ENCODE measurements at places on chromosomes 3 and 15.
A peak's percentile ranks its signal among the peaks of the same experiment; 100 is the strongest.

DNA sequence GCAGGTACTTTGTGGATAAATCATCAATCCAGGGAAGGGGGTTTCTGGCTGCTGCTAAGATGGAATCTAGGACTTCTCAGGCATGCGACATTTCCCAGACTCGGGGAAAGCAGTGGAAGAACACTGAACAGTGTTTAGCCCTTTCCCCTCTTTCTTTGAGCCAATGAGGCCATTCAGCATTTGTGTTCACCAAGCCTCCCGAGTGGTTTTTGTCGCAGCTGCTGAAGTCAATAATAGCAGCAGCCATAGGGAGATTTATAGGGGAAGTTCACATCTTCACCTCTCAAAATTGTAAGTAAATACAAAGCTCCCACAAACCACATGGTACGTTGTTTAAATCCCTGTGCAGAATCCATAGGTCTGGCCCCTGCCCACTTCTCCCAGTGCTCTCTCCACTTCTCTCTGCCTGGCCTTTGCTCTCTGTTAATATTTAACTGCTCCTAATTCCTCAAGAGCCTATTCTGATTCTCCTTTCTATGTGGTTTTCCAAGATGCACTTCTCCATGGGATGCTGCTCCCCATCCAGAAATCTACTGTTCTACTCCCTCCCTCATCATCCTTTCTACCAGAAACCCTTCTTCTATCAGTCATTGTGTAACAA lies 230.7 kb downstream of the SHQ1 start:
- ATAC-seq, result no peak

DNA sequence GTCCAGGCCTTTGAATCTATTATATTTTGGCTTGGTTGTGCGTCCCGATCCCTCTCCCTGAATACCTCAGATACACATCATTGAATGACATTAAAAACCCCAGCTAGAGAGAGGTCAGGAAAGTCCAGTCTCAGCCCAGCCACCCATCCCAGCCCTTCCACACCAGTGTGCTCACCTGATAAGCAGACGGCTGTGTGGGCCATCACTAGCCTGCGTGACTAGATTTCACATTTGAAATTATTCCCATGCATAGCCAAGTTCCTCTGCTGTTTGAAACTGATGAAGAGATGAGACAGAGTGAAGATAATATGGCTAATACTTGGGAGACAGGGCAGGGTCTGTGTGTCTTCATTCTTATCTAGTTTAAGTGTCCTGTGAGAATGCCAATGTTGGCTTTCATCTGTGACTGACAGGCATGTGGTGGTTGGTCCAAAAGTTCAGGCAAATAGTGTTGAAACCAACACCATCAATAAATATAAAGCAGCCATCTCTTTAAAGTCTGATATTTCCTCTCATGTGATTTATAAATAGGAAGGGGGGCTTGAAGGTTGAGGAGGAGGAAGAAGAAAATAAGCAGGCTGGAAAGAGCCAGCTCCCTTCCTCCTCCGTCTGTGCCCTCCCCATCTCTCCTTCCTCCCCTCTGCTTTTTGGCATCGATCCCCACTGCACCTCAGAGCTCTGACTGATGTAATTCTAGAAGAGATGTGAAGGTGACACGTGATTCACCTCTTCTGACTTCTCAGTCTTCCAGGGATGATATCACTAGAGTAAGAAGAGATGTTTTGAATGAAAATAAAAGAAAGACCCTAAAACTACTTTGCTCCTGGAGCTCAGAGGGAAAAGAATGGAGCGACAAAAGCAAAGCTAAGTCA lies 5.1 kb downstream of the FAM43A start:
- ATAC-seq, result no peak

GRCh38 chr3:10725067-10725466 lies 91.0 kb upstream of the SLC6A11 start:
- no peak for ATAC-seq

DNA sequence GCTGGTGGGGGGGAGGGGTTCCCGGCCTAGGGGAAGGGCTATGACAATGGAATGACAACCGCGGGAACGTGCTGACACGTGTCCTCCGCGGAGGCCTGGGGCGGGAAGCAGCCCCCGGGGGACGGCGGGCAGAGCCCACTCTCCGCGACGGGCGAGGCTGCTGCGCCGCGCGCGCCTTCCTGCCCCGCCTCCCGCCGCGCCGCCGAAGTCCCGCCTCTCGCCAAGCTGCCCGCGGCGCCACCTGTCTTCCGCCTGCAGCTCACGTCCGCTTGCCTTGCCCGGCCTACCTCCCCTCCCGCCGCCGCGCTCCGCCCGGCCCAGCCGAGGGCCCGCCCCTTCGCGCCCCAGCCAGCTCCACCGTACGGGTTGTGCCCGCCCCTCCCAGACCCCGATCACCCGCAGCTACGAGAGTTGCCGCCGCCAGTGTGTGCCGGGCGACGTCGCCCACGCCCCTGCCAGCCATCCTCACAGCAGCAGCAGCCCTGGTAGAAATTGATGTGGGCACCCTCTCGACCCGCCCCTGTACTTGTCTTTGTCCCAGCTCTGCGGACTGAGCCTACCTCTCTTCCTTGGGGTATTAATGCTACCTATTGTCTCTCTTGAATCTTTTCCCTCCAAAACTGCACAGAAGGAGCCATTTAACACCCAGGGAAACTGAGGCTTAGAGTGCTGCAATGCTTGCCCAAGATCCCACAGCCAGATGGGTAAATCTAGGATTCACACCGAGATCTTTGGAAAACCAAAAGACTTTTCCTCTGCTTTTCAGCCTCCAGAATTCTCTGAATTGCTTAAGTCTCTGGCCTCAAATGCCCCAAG lies at the start of gene PARP16:
Gene PARP16, minus strand, starts transcription at position 180 of the 816 bp plus-strand sequence. CDS start 457 bp downstream, outside the sequence.
- ATAC-seq, result peak; percentile 94

DNA sequence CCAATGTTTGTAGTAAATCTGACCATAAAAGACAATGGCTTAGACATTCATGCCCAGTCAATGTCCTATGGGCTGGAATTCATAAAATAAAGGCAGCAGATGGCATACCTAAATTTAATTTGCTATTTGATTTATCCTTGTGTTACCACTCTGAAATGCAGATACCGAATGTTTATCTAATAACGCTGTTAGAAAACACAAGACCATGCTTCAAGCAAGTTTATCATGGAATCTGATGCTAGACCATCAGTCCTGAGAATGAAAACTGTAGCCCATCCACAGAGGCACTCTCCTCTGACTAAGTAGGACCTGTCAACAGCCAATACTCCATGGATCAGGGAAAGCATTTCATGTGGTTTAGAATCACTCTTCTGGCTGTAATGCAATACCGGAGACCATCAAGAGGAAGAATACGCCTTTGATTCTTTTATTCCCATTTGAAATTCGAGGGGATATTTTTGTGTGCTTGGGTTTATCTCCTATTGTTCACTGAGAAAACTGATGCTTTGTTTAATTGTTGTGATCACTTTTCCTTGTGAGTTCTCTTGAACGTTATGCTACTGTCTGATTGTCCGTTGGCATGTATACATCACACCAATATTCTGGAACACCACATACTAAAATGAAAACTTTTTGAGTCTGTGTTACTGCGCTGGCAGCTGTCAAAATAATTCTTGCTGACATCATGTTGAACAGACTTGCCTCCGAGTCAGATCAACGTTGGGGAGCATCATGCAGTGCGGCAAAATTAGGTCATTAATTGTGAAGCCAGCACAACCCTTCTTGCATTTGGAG lies 12.1 kb upstream of the CPB1 start:
- peak; percentile 80 for ATAC-seq

DNA sequence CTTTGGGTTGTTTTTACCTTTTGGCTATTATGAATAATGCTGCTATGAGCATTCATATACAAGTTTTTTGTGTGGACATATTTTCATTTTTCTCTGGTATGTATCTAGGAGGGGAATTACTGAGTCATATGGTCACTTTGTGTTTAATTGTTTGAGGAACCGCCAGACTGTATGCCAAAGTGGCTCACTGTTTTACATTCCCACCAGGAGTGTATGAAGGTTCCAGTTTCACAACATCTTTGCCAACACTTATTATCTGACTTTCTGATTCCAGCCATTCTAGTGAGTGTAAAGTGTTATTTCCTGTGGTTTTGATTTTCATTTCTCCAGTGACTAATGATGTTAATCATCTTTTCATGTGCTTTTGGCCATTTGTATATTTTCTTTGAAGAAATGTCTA lies 51.8 kb downstream of the CMTM7 start:
- no peak for ATAC-seq

DNA sequence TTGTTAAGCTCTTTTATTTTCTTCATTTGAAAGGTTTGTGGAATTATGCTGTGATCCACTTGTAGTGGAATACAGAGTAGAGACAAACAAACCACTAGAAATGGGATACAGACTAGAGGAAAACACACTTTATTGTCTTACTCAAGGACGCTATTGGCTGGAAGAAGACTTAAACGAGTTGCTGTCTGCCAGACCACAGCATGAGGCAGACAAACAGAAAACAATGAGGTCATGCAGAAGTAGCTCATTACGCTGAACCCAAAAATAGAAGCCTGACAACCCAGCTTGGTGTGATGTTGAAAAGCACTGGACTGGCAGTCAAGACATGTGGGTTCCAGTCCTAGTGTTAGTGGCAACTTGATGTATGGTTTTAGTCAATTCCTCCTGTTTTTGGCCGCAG lies 62.4 kb upstream of the P3H2 start:
- ATAC-seq, result peak; percentile 34

DNA sequence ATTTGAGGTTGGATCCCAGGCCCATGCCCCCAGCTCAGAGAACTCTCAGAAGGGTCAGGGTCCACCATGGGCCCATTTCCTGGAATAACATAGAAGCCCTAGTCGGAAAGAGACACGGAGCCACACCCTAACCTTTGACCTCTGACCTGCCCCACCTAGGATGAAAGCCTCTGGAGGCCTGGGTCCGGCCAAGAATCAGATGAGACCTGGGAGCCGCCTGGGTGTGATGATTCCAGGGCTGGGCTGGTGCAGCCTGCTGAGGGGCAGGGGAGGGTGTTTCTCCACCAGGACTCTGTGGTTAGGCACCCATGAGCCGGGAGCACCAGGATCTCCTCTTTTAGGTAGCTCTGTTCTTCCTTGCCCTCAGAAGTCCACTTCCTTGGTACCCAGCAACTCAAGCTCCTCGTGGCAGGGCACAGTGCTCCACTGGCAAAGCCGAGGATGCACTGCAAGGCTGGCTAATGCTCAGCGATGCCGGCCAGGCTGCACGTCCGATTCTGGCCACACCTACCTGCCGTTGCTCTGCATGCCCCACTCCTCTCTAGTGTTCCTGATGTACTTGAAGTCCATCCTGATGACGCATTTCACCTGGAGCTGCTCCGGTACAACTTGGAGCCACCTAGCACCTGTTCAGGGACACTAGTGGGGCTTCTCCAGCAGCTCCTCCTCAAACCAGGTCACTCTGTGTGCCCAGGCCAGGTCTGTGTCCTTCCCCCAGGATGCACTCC lies 57.4 kb downstream of the ZNF445 start:
- no peak for ATAC-seq

- ATAC-seq, result no peak
Measured at GRCh38 chr15:47872869-47873432, 155.6 kb downstream of the SEMA6D start.

- no peak for ATAC-seq
Measured at GRCh38 chr3:69197922-69198530, 75.6 kb upstream of the LMOD3 start.

- ATAC-seq, result peak; percentile 14
Measured at GRCh38 chr3:119664850-119665379, 4.5 kb upstream of the POPDC2 start.

DNA sequence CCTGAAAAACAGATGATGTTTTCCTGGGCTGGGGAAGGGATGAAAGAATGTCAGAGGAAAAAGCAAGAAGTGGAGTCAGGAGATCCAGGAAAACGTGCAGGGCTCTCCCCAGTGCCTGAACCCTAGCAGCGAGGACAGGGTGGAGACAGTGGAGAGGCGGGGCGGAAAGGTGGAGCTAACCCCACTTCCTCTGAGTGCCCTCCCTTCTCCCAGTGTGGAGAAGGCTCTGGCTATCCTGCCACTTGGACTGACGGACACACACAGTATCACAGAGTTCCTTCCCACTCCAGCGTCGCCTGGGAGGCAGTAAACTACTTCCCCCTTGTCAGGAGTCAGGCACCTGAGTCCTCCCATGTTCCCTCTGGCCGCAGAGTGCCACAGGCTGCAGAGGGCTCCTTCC lies 125.3 kb upstream of the CHRNA7 start:
- ATAC-seq, result no peak

DNA sequence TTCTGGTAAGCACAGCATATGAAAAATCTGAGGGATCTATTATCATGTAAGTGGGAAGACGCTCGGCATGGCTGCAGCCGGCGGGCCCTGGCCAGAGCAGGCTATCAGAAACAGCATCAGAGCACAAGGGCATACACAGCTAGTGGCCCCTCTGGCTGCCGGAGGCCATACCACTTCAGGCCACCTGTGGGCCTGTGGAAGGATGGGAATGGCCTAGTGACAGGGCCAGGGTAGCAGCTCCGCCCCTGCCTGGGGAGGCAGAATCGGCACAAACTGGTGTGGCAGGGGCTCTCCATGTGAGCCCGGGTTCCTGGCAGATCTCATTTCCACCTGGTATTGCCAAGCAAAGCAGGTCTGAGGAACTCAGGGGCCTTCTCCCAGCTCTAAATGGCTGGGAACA lies 46.4 kb downstream of the SH3BP5 start:
- ATAC-seq, result no peak

GRCh38 chr15:94229591-94230369 lies 1.6 kb upstream of the MCTP2 start:
- no peak for ATAC-seq

GRCh38 chr3:152241142-152242017 lies 27.3 kb upstream of the MBNL1 start:
- ATAC-seq, result no peak

GRCh38 chr15:52018244-52018643 lies 775 bp upstream of the MAPK6 start:
- ATAC-seq, result peak; percentile 5

DNA sequence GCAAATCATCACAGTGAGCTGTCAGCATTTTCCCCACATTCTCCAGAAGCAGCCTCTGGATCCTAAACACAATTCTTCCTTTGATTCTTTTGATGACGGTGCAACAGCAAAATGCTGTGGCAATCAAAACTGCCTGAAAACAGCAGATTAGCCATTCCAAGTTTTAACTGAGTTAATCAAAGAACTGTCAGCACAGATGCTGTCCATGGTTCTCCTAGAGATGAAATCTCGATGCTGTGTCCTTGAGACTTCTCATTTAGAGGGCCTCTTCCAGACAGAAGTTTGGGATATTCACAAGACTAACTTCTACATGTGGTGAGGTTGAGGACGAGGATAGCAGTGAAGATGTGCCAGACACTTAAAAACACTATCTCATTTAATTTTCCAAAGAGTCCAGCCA lies 50.4 kb upstream of the GYG1 start:
- no peak for ATAC-seq

DNA sequence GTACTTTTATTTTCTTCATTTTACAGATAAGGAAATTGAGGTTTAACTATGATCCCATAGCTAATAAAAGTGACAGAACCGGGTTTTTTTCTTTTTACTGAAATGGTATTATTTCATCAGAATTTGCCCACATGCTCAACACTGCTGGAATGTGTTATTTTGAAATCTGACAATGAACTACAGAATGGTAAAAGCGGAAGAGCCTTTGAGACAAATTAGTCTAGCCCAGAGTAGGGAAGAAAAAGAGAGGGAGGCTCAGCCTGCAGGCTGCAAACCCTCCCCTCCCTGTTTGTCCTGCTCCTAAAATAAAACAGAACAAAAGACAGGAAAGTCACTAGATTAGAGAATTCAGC lies 100.3 kb upstream of the LIPC start:
- ATAC-seq, result peak; percentile 4

- ATAC-seq, result no peak
Measured at GRCh38 chr3:137052298-137052697, 94.5 kb downstream of the IL20RB start.
